ENCODE measurements at places on chromosomes 6 and 20. TPM values are rescaled to one million over a fixed set of nuclear protein-coding genes. Genes with fewer than 3 reads are reported as not detected.

The GJE1 gene
- total RNA-seq: not detected

The RFX6 gene
- not detected for total RNA-seq

The PTCRA gene
- not detected for total RNA-seq

The NR2E1 gene
- not detected for total RNA-seq

The LY86 gene
- not detected for total RNA-seq

The SOX12 gene
- 1.5 TPM for total RNA-seq

The C20orf96 gene
- total RNA-seq: 2.2 TPM

The C6orf118 gene
- not detected for total RNA-seq

The FAM135A gene
- 12.4 TPM for total RNA-seq

The ENPP5 gene
- not detected for total RNA-seq

All from dermis lymphatic vessel endothelial cell (primary cell).